ENCODE measurements at places on chromosomes 3 and 15.

DNA sequence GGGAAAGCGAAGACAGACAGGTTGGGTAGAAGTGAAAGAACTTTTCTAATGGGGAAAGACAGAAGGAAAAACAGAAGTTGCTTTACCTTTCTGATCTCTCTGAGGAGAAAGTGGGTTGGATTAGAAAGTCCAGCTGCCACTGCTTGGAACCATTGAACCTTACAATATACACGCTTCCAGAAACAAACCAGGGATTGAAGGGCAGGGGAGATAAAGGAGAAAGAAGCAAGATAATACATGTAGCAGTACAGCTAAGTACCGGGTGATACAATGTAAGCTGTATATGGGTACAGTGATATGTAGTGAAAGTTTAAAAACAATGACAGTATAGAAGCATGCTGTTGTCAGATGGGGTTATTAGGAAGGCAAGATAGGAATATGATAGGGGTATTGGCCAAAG lies 684.4 kb downstream of the AGBL1 start:
- no peak for DNase-seq

DNA sequence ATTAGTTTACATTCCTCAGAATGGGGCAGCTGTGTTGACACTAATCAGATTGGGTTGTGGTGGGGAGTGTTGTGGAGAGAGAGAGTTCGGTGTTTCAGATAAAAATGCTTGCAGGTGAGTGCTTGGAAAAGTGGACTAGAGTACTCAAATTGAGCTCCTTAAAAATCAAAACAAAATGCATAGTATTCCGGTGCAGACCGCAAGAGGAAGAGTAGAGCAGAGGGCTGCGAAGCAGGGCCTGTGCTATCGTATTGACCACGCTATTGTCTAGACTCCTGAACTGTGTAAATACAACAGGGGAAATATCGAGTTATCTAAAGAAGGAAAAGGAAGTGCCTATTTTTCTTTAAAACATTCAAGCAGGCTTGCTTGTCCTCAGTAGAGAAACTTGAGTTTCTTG lies 159.5 kb downstream of the TP63 start:
- no peak for DNase-seq

- DNase-seq = no peak
These were observed 319.2 kb upstream of the LRRFIP2 start for GRCh38 chr3:37493485-37494080.

- DNase-seq = no peak
These were observed 30.5 kb upstream of the SRGAP3 start for GRCh38 chr3:9279966-9280365.

DNA sequence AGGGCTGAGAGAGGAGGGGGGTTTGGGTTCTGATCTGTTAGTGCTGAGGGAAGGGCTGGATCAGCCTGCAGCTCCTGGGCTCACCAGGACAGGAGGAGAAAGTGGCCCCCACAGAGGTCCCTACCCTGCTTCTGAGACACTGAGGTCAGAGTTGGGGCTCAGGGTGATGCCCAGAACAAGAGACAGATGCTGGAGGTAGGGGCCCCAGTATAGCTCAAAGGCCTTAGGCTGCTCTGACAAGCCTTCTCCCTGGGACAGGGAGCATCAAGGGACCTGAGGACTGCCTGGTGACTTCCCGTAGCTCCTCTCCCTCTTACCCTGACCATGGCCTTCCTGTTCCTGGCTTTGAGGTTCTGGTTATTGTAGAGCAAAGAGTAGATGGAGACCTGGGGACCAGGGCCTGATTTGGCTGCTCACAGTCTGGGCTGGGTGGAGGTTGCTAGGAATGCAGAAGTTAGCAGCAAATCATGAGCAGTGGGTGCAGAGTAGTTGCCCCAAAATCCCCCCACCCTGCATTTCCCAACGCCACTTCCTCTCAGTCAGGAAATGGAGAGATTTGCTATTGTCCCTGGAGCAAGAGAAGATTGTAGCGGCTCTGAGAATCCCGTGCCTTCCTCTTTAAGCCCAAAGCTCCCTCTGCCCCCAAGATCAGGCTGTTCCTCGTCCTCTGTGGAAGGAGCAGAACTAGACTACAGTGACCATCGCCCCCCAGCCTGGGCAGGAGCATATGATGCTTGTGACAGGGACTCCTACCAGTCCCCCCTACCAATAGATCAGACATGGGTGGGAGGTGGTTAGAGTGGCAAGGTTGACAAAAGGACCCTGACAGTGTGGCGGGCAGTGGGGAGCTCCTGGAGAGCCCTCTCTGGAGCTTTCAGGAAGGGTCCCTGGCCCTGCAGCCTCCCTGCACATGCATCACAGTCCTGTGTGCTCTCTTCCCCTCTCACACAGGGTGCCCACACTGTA lies 47.4 kb upstream of the SEC22A start:
- DNase-seq = no peak

GRCh38 chr3:78165876-78166275 lies 1126.0 kb downstream of the ROBO2 start:
- no peak for DNase-seq

DNA sequence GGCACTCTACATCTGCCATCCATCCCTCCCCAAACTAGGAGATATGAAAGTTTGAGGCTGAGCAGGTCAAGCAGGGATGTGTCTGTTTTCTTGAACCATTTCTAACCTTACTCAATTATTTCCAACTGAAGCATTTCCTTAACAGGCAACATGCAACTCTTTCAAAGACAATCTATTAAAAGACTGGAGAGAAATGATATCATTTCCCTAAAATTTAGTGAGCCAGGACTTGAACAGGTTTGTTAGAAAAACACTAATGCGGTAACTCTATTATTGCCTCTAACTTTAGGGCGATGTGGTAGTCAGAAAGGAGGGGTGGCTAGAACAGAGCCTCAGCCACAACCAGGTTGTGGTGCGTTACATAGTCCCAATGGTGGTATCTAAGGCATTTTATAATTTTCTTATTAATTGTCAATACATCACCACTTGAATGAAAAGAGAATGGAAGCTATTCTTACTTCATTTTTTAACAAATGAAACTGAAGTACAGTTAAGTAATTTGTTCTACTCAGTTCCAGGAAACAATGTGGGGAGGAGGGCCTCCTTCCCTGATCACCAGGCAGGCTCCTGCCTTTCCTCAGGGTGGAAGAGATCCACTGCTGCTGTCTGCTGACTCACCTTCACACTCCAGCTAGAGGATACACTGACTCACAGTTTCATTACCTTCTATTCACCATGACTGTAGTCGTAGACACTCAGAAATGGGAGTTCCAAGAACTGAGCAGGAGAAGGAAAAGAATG lies 22.8 kb downstream of the MYO1E start:
- no peak for DNase-seq

- no peak for DNase-seq
These were observed 5.0 kb downstream of the JMJD7 start for GRCh38 chr15:41832875-41833274.
